ENCODE measurements at places on chromosomes 11 and 22. TPM values are rescaled to one million over a fixed set of nuclear protein-coding genes. Genes with fewer than 3 reads are reported as not detected.

Gene DTX4
- total RNA-seq = 1.8 TPM

Gene MUC5B
- total RNA-seq = not detected

Gene OR52H1
- not detected for total RNA-seq

GRCh38 chr11:57649826-57650738 lies at the start of gene YPEL4:
YPEL4 (minus strand) TSS chr11:57649912; CDS start chr11:57647107, 2,805 bp downstream.
- no peak for DNase-seq

GRCh38 chr11:92837595-92837994 lies 131.9 kb upstream of the MTNR1B start:
- DNase-seq = no peak

Gene DDTL
- total RNA-seq = not detected

DNA sequence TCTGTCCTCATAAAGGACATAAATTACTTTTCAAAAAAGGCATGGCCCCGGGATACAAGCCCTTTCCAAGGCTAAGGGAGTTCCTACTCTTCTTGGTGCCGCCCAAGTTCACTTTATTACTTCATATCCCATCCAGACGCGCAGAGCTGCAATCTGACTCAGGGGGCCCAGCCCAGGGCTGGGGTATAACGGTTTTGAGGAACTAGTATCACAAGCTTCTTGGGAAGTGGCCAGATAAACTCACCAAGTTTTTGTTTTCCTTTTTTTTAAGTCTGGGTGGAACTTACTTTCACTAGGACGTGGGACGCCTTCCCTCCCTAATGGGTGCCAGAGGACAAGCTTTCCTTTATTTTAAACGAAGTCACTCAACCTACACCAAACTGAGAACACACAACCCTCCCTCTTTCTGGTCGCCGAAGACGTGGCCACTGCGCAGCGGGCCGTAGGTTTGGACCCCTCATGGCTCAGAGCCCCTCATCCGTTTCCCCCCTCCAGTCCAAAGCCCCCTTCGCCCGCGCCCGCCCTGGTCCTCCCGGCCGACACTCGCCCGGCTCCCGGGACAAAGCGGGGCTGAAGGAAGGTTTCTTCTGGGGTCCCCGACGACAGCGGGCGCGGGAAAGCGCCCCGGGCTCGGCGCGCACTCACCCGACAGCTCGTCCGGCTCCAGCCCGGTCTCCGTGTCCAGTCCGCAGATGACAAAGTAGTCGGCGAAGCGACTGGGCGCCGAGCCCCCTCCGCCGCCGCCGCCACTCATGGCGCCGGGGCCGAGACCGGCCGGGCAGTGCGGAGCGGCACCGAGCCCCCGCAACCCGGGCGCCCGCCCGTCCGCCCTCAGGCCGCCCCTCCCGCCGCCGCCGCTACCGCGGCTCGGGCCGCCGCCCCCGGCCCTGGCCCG lies 587 bp downstream of the DENND5A start:
- no peak for DNase-seq

Gene SAA2
- total RNA-seq = 0.87 TPM

DNA sequence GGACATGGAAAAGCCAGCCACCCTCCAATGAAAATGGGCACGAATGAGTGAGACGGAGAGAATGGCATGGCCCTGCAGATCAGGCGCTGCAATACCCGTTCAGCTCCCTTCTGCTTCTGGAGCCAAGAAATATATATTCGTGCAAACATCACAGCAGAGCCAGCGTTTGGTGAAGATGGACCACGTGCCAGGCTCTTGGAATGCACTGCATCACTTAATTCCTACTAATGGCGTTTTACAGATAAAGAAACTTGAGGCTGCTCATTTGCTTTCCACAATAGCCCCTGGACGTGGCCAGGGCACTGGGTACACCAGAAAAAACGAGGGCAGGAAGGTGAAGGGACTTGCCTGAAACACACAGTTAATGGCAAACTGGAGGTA lies 1.6 kb upstream of the FXYD2 start:
- DNase-seq = no peak

- DNase-seq = no peak
These were observed 2.6 kb downstream of the TMPRSS4 start for GRCh38 chr11:118079491-118079890.

- no peak for DNase-seq
These were observed 1.3 kb upstream of the SLC25A45 start for GRCh38 chr11:65383778-65384177.

- no peak for DNase-seq
These were observed 2.4 kb upstream of the IFITM2 start for GRCh38 chr11:304915-305843.

DNA sequence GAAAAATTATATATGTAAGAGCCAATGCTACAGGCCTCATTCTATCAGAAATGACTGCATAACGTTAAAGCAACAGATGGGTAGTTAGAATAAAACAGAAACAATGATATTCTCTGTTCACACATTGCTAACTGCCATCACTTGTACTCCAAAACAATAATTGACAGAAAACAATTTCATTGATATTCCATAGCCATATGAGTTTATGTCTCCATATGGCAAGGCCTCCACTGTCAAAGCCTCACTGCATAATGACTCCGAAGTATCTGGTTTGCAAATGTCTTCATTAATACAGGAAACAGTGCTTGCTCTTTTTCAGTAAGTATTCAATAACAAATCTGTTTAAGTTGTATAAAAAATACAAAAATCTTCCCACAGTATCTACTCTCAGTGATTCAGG lies 9.9 kb downstream of the DDI1 start:
- no peak for DNase-seq
